ENCODE measurements at places on chromosomes 7 and 10.

DNA sequence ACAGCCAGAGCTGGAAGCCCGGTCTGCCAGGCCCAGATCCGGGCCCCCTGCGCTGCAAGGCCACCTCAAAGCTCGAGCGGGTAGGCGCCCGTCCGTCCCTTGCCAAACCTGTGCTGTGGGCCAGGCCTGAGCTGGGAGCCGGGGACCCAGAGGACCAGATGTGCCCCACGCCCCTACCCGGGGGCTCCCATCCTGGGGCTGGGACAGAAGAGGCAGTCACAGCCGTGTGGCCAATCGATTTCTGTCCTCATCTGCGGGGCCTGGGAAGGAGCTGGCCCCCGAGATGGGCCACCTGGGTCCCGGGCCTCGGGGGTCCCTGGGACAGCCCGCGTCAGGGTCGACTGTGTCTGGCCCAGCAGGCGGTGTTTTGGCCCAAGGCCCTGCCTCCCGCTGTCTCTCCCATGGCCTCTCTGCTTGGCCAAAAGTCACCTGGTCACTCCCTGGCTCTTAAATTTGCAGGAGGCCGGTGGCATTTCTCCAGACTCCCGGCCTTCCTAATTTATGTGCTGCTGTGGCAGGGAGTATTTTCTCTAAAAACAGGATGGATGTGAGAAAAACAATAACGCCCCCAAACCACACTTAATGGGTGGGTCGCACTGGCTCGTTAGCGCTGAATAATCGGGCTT lies 63.8 kb downstream of the UNCX start:
- no peak for DNase-seq

GRCh38 chr10:121152033-121152432 lies 300.9 kb downstream of the WDR11 start:
- DNase-seq, result no peak

DNA sequence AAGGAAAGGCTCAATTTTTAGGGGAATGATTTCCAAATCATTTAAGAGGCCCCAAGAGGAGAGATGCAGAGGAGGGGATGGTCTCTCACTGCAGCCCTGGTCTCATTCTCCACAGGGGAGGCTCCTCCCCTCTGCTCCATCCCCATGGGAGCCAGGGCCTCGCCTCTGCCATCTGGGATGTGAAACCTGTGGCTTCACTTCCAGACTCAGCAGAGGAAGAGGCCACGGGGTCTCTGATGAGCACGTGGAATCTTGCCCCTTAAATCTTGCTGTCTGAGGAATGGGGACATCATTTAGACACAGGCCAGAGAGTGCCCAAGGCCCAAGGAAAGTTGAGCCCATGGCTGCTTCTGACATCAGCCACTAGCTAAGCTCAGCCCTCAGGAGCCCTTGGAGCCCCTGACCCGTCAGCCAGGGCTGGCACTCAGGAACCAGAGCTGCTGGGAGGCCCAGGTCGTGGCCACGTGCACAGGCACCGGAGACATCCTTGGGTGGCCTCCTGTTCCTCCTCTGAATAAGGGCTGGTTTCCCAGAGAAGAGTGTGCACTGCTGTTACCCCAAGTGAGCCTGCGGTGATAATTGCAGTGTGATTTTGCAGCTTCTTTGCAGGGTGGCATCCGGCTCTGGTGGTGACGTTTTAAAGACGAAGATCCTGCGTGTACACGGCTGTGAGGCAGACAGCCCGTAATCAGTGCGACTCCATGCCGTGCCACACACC lies 50.5 kb downstream of the VIPR2 start:
- no peak for DNase-seq

DNA sequence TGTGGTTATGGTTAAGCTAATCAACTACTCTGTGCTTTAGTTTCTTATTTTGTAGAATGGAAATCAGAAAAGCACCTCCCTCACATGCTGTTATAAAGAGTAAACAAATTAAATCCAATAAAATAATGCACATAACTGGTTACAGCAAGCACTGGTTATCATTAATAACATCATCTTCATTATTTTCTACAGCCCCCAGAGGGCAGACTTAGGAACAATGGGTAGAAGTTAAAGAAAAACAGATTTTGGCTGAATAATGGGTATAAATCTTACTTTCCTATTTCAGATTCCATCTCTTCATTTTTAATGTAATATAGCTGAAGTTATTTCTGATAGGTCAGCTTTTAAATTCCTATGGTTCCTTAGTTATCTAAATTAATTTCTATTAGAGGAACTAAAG lies 126.5 kb downstream of the DOCK4 start:
- no peak for DNase-seq

GRCh38 chr10:75607576-75607975 lies 176.2 kb downstream of the LRMDA start:
- no peak for DNase-seq

DNA sequence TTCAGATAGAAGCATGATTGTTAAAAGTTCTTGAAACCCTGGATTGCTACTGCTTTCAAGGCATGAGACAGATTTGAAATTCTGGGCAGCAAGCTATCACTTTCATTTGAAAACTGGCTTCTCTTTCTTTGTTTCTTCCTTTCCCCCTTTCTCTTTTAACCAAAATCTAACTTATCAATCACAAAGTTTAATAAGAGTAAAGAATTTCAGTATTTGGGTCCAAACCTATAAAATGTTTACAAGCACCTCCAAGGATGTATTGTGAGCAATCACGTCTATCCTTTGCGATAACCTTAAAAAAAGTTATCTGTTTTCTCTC lies 21.6 kb upstream of the RPA3 start:
- no peak for DNase-seq

DNA sequence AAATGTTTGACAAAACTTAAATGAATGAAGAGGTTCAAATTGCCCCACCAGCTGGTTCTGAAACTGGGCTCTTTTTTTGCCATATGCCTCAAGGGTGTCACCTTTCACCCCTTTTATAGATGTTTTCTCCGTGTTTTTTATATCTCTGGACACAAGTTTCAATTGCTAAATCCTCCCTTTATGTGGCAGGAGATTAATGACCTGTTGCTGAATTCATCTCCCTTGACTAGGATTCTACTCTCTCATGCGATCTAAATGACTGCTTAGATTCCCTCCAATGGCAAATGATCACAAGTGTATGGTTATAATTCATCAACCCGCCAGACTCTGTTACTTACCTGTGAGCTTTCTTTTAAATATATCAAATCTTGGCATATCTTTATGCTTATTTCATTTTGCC lies 677.0 kb upstream of the POT1 start:
- no peak for DNase-seq

GRCh38 chr7:70785427-70785826 lies 346.5 kb upstream of the GALNT17 start:
- DNase-seq, result no peak
